Mammary epithelial cell (primary cell): ENCODE measurements at places on chromosomes 2 and 18.

DNA sequence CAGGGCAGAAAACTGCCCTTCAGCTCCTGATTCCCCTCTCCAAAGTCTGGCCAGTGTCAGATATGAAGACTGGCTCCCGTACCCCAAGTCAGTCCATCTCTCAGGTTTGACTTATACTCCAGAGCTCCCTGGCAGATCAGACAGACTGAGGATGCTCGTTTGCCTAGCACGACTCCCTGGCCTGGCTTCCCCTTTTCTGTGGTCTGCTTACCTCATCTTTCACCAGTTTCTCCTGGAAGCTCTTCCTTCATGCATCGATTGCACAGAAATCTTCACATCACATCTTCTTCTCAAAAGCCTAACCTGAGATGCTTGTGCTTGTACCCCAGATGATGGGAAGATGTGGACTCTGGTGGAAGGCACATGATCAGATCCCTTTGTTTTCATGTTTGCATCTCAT, 387.9 kb upstream of the POU3F3 start:
- no peak for DNase-seq

DNA sequence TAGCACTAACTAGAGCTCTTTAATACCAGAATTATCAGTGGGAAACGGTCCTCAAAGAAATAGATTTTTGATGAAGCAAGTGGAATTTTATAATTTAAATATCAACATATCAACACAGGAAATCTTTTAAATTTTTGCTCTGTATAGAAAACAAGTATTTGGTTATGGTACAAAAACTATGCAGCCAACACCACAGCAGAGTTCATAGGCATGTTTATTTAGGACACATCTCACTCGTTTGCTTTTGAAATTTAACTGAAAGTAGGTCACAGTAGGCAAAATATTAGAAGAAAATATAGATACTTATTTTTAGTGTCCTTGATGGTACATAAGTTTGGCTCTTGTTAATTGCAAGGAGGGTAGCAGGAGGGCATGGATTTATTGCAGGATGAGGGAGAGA, 34.3 kb upstream of the TANC1 start:
- no peak for DNase-seq

GRCh38 chr2:38199127-38199526, 123.2 kb upstream of the CYP1B1 start:
- DNase-seq, result no peak

DNA sequence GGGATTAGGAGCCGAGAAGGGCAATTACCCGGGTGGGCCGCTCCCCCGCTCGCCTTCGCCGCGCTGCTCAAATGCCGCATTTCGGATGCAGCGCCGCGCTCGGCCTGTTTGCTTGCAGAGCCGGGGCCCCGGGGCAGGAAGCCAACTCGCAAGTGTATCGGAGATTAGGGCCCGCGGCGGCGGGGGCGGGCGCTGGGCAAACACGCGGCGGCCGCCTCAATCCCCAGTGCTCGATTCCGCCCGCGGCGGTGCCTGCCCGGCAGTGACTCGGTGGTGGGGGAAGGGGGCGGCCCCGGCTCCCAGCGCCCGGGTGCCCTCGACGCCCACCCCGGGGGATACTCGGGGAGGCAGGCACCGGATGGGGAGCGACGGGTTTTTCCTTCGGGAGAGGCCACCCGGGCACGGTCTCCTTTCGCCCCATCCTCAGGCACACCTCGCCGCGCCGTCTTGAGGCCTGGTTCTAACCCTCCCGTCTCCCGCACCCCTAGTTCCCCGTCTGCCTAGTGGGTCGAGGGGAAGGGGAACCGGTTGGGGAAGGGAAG, 26.6 kb upstream of the NOTO start:
- peak; percentile 9 for DNase-seq

GRCh38 chr2:74503506-74504475, 3.7 kb downstream of the PCGF1 start:
- DNase-seq, result no peak

DNA sequence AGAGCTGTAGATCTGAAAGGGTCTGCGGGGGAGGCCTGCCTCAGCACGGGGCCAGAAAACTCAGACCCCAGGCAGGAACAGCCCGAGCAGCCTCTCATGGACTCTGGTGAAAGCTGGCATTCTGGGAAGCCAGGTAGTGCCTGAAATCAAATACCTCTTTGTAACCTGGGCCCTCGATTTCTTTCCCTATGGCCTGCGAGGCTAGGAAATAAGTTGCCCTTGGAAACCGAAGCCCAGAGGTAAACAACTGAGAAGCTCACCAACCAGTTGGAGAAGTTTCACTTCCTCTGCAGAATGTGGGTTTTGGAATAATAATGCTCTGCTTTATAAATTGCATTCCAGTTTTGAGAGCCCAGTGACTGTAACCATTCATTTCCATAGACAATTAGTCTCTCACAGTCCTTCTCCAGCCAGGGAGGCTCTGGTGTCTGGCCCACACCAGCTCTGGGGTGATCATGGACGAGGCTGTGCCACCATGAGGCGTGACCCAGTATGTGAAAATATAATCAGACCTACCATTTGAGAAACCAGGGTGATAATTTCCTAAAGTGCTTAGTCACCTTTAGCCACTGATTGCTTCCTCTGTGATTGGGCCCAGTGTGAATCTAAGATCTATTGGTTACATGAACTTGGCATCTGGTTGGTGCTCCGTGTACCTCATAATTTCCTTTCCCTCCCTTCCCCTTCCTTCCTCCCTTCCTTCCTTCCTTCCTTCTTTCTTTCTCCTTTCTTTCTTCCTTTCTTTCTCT, 133.1 kb upstream of the PELI1 start:
- DNase-seq, result peak; percentile 76

- DNase-seq, result no peak
Measured at GRCh38 chr2:831622-832021, 119.0 kb upstream of the SNTG2 start.

DNA sequence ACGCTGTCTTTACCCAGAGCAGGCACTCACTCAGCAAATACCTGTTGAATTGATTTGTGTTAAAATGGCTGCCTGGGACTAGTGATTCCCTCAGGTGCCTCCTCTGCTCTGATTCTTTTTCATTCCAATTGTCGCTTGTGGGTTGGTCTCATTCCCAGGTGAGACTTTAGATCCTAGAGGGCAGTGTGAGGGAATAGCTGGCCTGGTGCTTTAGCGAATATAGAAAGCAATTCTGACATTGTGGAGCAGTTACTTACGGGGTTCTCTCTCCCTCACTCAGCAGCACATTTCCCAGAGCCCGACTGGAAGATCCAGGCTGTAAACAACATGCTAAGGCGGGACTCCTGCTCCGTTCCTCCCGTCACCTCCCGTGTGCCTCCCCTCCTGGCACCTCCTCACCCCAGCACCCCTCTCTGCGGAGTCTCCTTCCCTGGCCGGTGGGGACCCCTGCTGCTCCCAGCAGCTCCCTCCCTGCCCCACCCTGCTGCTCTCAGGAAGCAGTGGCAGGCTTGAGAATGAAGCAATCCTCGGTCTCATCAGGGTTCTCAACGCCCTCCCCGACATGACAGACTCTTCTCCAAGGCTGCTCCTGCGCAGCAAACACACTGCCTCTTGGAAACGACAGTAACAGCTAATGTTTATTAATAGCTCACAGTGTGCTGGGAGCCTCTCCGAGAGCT, 26.9 kb downstream of the CELF4 start:
- DNase-seq, result no peak

DNA sequence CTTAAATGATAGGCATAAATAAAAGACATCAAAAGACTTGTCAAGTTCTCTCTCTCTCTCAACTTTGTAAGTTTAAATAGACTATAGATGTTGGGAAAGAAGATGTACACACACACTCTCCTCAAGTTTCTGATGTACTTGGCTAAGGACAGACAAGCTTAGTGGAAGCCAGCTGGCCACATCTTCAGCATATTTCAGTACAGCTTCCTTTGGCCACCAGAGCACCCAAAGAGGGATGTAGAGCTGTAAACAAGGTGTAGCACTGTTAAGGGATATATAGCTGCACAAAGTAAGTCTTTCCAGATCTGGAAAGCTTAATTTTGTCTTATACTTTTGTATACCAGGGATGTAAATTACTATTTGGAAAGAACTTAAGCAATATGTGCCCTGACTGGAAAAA, 64.3 kb upstream of the MSTN start:
- DNase-seq, result no peak

DNA sequence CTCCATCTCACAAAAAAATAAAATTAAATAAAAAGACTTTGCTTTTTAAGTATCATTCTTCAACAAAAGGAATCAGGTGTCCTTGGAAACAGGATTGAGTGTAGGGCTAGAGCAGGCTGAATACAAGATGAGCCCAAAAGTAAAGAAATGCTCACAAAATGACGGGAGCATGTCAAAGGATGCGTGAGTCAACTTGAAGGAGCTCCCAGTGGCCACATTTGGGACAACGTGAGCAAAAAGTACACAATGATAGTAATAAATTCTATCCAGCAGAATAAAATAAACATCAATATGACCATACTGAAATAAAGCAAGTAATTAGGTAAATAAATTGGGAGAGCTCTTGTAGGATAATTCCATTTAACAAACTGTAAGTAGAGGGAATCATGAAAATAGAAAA, 220.7 kb downstream of the PHLPP1 start:
- no peak for DNase-seq

DNA sequence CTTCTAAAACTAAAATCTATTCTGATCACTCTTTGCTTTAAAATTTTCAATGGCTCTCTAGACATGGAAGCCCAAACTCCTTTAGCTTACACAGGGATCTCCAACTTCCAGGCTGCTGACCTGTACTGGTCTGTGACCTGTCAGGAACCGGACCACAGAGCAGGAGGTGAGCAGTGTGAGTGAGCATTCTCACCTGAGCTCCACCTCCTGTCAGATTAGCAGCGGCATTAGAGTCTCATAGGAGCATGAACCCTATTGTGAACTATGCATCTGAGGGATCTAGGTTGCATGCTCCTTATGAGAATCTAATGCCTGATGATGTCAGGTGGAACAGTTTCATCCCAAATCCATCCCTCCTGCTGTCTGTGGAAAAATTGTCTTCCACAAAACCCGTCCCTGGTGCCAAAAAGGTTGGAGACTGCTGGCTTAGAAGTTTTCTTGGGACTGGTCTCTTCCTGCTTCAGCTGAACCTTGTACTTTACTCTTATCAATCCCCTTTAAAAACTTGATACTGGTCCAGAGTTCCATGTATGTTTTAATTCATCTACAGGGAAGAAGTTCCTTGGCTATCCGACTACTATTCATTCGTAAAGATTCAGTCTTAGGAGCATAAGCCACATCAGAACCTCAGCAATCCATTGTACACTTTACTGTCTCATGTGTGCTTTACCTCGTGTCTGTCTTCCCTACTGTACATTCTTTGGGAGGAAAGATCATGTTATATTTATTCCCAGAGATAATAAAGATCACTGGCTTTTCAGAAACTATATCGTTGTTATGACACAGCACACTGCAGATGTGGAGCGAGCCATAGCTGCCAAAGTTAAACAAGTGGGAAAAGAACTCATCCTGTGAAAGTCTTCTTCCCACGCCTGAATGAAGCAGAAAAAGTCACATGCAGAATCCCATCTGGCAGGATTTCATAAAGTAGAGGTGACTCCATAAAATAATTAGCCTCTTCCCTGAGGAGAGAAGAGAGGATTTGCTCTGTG, 183.8 kb downstream of the LRATD1 start:
- DNase-seq, result no peak

GRCh38 chr2:65706411-65706810, 274.0 kb upstream of the SPRED2 start:
- no peak for DNase-seq

DNA sequence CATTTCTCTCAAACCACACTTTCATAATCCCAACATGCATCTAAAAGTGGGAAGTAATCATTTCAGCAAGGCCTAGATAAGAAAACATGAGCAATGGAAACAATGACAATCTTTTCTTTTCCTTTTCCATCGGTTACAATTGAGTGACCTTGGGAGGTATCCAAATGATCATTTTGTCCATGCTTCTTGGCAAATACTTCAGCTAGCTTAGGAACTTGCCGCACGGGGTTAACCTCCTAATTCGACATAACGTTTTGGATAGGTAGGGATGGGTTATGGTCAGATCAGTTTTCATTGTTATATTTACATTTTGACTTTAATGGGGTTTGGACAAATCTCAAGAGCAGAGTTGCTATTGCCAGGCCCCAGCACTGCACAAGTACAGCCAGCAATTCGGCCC, 4.6 kb upstream of the PTPRM start:
- no peak for DNase-seq

DNA sequence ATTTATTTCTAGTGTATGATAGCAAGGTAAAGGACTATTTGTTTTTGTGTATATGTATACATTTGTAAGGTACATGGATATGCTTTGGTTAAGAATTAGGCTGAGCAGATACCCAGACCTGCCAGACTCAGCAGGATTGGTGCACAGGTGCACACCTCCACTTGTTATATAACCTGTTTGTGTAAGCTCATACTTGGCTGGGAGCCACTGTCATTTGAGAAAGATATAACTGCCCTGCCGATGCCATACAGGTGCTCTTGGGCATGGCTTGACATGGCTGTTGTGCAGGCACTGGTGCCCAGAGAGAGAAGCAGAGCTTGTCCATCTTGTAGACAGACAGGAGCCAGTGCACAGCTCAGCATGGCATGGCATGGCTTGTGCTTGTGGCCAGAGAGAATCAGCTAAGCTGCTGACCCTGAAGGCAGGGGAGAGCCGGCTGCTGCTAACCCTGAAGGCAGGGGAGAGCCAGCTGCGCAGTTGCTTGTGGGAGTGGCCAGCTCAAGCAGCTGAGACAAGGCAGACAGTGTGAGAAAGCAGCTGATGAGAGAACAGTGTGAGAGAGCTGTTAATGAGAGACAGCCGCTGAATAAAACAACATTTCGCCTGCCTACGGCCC, 136.5 kb downstream of the RNF144A start:
- no peak for DNase-seq

DNA sequence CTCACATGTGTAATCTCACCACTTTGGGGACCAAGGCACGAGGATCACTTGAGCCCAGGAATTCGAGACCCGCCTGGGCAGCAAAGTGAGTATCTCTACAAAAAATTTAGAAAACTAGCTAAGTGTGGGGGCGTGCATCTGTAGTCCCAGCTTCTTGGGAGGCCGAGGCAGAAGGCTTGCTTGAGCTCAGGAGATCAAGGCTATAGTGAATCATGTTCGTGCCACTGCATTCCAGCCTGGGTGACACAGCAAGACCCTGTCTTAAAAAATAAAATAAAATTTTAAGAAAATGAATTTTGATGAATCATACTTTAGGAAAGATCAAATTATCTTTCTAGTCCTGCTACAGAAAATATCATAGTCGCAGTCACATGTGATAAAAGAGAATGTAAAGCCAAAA, 46.9 kb downstream of the CABYR start:
- no peak for DNase-seq

DNA sequence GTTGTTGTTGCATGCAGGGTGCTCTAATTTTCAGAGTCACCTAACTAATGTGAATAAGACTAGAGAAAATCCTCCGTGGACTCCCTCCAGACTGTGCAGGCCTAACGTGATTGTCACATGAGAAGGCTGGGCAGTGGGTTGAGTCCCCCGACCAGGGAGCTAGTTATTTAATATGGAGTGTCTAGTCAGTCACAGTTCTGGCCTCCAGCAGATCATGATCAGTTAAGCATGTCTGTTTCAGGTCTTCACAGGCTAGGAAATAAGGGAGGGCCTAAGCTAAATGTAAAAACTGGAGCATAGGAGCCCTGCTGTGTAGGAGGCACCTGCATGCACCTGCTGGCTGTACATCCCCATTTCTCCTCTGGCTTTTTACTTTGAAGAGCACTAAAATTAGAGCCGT, 86.8 kb downstream of the PRPF40A start:
- DNase-seq, result no peak
